ENCODE measurements at places on chromosomes 2 and 18.

- no peak for DNase-seq
Measured at GRCh38 chr2:96579422-96579821, 42.9 kb downstream of the ARID5A start.

DNA sequence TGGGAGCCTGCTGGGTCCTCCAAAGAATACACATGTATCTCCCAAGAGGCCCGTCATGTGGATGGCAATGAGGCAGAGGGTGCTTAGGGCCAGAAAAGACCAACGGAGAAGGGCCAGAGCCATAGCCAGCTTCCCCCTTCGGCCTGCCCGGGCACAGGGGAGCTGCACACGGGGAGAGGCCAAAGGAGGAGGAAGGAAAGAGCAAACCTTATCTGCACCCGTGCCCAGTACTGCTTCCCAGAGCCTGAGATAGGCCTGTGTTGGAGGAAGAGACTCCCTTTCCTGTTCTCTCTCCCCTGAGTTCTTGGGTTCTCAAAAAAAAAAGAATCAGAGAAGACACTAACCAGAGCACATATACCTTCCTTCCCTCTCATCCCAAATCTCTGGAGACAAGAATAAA is 250.3 kb downstream of the ANAPC1 start:
- DNase-seq = no peak

DNA sequence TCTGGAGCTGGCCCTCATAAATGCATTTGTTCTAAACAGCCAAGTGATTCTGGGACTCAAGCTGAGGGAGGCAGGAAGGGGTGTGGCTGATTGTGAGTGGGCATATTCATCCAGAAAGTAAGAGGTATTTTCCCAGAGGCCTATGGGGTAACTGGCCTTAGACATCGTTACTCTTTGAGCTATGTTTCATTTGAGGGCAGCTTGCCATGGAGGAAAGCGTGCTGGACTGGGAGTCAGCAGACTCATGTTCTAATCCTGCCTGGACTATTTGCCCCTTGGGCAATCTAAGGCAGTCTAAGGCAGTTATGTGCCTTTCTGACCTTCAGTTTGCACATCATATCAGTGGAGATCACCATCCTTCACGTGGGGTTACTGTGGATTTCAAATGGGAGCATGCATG is 93.5 kb upstream of the SLC14A2 start:
- no peak for DNase-seq

- no peak for DNase-seq
Measured at GRCh38 chr18:45166836-45167551, 448.3 kb upstream of the SLC14A2 start.

DNA sequence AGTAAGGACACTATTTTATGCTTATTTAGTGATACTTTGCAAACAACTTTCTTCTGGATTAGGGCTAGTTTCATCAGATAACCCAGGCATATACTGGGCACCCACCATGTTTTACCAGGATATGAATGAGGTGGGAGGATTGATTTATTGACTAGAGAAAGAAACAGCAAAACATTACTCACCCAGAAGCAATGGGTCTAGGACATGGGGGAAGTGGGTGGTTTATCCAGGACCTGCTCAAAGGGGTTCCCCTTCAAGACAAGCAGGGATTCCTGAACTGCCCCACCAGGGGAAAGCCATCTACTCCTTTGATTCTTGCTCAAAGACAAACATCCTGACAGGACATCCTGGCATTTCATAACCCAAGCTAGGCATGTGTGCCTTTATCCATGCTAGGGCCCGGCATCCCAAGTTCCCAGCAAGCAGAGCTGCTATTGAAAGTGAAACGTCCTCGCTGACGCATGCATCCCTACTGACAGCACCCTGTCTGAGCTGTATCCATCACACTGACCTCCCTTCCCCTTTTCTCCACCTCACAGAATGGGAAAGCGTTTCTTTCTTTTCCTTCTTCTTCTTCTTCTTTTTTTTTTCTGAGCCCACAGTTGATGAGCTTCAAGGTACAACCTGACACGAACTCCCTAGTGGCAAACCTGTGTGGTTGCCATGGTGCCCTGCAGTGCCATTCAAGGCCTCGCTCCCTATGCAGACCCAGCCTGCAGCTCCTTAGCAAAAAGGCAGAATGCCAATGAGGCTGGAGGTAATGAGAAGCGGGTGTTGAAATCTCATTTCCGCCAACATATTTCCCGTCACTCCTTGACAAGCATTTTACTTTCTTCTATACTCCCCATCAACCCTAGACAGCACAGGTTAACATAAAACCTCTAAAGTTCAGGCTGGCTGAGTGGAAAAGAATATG is 70.5 kb downstream of the CLHC1 start:
- no peak for DNase-seq

GRCh38 chr2:30412684-30413570 is 34.1 kb upstream of the LCLAT1 start:
- DNase-seq = no peak

- no peak for DNase-seq
Measured at GRCh38 chr2:140311905-140312304, 1531.7 kb upstream of the NXPH2 start.

- DNase-seq = no peak
Measured at GRCh38 chr2:241064802-241065354, 37.2 kb downstream of the MTERF4 start.

GRCh38 chr2:94861308-94862152 is 9.7 kb upstream of the TEKT4 start:
- no peak for DNase-seq

DNA sequence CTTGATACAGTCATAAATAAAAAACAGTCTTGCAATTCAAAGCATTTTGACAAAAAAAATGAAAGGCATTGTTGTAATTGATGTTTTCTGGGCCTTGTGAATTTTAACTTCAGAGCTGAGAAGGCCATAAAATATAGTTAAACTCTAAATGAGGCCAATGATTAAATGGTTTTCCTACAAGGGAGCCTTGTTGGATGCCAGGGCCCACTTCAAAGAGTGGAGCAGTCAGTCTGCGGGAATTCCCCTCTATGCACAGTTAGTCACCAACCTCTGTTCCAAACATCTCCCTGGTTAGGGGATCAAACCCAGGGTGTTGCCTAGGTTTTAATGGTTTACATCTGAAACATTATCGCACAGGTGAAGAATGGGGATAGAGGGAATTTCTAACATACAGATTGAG is 143.4 kb downstream of the NCKAP5 start:
- no peak for DNase-seq

- DNase-seq = no peak
Measured at GRCh38 chr2:188244383-188244782, 47.3 kb upstream of the GULP1 start.

- DNase-seq = no peak
Measured at GRCh38 chr2:142321706-142322280, 191.0 kb upstream of the LRP1B start.

GRCh38 chr2:178328037-178328436 is 122.9 kb downstream of the PRKRA start:
- DNase-seq = no peak

DNA sequence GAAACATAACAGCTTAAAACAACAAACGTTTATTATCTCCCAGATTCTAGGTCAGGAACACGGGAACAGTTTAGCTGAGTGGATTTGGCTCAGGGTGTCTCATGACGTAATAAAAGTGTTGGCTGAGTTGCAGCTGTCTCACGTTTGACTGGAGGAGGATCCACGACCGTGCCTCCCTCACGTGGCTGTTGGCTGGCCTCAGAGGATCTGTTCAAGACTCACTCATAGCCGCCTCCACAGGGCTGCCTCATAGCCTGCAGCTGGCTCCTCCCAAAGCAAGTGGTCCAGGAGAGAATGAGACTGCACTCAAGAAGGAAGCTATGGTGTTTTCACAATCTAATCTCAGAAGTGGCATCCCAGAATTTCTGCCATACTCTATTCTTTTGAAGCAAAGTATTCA is 167.1 kb downstream of the RPRM start:
- no peak for DNase-seq

DNA sequence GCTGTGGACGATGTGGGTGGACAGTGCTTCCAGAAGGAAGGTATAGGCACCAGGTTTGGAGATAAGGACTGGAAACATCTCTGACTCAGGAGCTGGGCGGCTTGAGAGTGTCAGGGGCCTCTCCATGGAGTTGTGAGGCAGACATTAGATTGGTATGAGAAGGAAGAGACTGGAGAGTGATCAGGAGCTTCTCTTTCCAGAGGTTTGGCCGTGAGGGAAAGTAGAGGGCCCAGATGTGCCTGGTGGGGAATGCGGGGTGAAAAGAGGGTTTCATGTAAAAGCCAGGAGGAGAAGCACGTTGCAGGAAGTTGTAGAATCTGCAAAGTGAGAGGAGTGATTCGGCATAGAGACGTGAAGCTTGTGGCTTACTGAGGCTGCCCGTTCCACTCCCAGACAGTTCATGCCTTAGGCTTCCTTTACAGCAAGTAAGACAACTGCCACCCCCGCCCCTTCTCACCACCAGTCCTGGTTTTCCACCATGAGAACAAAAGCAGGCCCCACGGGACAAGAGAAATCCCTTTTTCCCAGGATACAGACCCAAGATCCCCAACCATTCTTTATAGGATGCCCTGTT is 166.3 kb upstream of the HDAC4 start:
- no peak for DNase-seq

DNA sequence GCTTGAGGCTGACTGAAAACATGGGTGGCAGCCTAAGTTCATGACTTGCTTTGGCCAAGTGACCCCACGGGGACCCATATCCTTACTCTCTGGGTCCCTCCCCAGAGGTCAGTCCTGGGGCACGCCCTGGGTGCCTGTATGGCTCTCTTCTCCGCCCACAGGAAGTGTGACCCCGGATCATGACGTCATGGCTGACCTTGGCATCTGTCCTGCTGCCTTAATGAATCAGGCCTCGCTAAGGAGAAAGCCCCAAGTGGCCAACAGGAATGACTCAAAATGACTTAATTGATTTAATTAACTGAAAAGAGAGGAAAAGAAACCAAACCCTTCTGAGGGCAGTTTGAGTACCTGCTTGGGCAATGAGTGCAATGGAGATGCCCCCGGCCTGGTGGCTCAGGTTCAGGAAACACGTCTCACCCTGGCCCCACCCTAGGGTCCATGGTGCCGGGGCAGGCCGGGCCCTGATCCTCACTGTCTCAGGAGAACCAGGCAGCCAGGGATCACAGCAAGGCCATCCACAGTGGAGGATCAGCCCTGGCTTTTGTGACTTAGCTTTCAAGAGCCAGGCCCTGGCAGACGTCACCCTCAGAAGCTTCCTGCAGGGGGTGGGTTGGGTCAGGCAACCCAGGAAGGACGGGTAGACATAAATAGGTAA is 112.0 kb downstream of the CYP26B1 start:
- DNase-seq = no peak

DNA sequence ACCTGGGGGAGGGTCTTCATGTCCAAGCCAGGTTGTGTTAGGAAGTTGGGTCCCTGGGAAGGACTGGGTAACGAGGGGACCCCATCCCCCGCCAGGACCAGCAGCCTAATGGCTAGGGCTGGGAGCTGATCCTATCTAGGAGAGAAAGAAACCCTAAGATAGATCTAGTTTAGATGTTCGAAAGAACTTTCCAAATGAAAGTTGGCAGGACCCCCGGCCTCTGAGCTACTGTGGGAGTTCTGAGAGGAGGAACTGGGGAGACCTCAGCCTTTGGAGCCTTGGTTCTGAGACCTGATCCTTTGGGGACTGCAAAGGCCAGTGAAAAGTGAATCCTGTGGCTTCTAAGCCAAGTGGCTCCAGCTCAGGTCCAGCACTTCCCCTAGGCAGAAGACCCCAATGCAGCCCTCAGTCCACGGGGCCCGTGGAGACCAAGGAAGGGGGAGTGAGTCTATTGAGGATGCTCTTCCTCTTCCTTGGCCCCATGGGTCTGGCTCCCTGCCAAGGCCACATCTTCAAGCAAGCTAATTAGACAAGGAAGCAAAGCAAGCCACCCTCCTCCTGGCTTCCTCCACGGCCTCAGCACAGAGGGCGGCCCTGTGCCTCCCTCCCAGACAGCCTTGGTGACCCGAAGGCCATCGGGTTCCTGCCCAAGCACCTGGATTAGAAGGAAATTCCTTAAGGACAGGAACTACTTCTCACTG is 23.5 kb downstream of the CCT7 start:
- no peak for DNase-seq

DNA sequence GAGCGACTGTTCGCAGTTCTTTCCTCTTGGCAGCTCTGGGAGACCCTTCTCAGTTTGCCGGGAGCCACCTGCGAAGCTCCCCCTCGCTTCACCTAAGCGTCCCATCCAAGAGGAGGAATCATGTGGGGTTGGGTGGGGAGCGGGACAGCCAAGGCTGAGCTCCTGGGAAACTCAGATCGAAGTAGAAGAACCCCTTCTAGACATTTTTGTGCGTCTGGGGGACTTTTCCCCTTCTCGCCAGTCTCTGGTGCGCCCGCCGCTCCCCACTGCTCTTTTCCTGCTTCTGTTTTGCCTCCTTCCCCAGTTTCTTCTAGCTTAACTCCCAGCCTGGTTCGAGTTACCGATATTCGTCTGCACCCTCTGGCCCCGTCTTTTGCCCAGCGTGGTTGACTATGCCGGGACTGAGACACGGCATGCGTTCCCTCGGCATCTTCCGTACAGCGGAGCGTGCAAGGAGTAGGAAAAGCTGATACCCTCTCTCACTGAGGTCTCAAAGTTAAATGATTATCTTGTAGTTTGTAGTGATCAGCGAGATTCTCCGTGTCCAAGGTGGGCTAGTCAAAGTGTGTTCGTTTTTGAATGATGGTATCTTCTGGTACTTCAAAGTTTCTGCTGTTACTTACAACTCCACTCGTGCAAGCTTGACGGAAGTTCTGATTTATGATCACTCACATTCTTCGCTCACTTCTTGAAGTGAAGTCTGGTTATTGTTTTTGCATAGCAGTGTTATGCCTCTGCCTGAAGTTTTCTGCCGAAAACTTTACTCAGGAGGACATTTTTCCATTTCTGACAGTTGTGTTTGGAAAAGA is 664 bp downstream of the CAMKMT start:
- no peak for DNase-seq

- no peak for DNase-seq
Measured at GRCh38 chr2:12488352-12489318, 228.1 kb upstream of the TRIB2 start.

DNA sequence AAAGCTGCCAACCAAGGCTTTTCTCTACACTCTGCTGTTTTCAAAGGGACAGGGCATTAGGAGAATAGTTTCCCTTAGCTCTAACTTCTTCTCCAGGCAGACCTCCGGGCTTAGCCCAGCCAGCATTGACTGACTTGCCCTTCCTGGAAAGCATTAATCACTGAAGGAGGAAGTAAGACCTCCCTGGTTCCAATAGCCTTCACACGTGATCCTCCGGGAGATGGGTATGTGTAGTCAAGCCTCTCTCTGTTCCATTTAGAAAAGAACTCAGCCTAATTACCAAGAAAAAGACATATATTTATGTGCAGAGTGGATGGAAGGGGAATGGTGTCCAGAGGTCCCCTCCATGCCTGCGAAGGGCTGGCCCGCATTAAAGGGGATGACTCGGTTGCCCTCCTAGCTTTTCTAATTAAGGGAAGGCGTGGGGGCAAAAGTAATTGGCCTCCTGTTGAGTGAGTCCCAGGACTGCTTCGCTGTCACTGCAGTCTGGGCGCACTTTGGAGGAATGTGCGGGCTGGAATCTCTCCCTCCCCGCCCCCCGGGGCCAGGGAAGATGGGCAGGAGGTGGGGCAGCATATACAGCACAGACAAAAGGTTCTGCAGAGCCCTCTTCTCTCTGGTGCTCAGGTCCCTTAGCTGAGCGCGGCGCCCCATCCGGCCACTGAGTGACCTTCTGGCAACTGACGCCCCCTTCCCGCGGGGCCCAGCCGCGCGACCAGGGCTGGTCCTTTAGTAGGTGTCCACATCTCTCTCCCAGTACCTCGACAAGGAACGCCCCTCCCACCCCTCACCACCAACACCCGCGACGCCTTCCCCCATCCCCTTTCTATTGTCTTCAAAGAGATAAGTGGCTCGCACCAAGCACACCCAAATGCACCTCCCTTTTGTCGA is 686.0 kb downstream of the NRXN1 start:
- DNase-seq = no peak

- DNase-seq = no peak
Measured at GRCh38 chr2:200814276-200814815, 2.6 kb downstream of the BZW1 start.
